Mucosa of gallbladder (tissue), 1 donor: ENCODE measurements at places on chromosomes 3 and 15. TPM values are rescaled to one million over a fixed set of nuclear protein-coding genes. Genes with fewer than 3 reads are reported as not detected.

GRCh38 chr15:63759752-63760151 lies 74.0 kb downstream of the HERC1 start:
- DNase-seq, result no peak

DNA sequence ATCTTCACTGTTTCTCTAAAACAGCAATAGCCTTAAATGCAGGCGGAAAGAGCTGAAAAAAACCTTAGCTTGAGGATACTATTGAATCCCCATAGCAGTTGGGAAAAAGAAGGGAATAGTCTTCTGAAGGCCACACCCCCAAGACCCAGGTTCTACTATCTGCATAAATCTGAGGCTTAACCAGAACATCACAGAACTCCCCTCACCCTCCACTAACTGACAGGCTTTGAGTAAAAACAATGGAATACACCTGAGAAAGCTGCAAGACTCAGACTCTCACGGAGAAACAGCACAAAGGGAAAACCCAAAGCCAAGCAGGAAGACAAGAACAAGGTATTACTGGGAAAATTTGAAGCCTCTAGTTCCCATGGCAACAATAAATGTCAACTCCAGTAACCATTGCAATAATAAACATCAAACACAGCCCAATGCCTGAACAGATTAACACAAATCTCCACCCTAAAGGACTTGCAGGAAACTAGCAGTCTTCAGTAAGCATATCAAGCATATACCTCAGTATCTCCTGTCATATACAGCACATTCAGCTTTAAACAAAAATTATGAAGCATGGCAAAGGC lies 56.4 kb downstream of the TMCC1 start:
- DNase-seq, result no peak

DNA sequence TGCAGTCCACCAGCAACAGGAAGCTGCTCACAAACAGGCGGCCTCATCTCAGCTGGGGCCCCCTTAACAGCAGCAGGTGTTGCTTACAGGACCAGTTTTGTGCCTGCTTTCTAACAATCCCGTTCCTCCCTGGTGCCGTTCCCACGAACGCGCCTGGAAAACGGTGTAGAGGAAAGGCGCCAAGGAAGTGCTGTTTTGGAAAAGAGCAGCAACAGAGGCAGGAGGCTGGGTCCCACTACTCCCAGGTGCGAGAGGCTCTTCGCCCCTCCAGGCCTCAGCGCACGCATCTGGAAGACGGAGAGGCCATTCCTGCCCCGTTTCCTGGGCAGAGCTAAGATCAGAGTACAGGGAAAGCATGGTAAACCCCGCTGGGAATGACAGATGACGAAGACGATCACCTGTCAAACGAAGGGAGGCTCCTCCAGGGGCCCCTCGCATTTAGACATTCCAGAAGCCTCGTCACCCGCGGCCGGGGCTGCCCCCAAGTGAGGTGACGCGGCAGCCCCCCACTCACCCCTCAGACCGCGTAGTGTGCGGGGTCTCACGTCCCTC lies 603 bp downstream of the SCAPER start:
- DNase-seq, result no peak

Gene RBPMS2
- 41.3 TPM for total RNA-seq

GRCh38 chr3:65484964-65485363 lies 553.8 kb downstream of the MAGI1 start:
- no peak for DNase-seq

Gene NUSAP1
- 9.1 TPM for total RNA-seq

GRCh38 chr15:101427606-101428487 lies 61.7 kb downstream of the PCSK6 start:
- DNase-seq, result no peak

DNA sequence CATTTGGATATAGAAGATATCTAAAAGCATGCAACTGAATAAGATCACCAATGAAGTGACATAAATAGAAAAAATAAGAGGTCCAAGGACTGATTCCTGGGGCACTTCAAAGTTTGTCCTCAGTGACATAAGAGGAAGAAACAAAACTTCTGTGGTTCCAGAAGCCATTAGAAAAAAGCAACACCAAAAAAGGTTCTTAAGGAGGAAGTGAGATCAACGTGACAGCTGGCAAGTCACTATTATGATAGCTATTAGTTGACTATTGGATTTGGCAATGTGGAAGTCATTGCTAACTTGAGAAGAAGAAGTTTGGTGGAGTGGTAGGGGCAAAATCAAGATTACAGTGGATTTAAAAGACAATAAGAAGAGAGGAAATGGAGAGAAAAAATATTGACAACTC lies 1098.3 kb downstream of the NAALADL2 start:
- DNase-seq, result no peak

DNA sequence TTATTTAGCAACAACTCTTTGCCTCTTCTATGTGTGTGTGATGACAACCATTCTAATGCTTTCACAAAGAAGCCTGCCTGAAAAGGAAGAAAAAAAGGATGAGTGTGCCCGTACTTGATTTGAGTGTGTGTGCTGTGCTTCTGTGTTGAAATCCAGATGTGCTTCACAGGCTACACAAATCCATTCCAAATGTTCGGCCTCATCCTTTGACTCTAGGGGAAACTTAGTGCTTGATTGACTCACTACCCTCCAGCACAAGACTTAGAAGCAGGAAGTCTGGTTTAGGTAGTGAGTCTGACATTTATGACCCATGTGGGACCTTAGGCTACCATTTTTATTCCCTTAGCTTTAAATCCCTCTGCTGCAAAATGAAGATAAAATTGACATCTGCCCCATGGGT lies 108.8 kb upstream of the PLAAT1 start:
- DNase-seq, result no peak

Gene FOXB1
- not detected for total RNA-seq

DNA sequence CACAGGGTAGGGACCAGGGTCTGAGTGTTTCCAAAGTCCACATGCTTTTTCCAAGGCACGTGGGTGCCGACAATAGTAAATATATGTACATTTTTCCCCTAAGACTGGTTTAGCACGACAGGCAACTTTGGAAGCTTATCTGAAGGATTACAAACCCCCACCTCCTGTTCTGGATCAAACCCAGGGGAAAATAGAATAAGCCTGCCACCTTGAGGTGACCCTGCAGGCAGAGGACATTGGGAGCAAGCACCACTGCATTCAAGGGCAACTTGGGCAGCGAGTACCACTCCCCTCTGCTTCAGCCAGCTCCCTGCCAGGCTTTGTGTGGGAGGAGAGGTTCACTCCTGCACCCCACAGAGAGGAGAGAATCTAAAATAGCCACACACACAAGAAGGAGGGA lies 44.8 kb downstream of the KBTBD12 start:
- peak; percentile 44 for DNase-seq

GRCh38 chr3:158312560-158313141 lies 202.8 kb downstream of the RSRC1 start:
- no peak for DNase-seq

Gene EDC3
- 35.9 TPM for total RNA-seq

Gene MTHFS
- 45.8 TPM for total RNA-seq

DNA sequence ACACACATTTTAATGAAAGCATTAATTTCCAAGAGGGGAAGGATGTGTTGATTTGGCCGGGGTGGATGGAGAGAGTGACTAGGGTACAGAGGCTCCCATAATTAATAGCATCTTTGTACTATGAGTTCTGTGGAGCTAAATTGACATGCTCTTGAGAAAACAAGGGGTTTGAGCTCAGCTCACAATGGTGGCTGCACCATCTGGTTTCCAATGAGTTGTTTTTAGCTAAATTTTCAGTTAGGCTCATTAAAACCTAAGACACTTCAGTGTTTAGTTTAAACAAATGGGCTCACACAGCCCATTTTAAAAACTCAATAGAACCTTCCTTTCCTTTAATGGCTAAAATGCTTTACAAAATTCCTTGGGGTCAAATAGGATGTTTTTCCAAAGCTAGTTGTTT lies 199.7 kb downstream of the TNIK start:
- DNase-seq, result no peak

Gene IL5RA
- total RNA-seq, result 0.60 TPM

GRCh38 chr3:106305127-106305526 lies 436.3 kb upstream of the CBLB start:
- no peak for DNase-seq

DNA sequence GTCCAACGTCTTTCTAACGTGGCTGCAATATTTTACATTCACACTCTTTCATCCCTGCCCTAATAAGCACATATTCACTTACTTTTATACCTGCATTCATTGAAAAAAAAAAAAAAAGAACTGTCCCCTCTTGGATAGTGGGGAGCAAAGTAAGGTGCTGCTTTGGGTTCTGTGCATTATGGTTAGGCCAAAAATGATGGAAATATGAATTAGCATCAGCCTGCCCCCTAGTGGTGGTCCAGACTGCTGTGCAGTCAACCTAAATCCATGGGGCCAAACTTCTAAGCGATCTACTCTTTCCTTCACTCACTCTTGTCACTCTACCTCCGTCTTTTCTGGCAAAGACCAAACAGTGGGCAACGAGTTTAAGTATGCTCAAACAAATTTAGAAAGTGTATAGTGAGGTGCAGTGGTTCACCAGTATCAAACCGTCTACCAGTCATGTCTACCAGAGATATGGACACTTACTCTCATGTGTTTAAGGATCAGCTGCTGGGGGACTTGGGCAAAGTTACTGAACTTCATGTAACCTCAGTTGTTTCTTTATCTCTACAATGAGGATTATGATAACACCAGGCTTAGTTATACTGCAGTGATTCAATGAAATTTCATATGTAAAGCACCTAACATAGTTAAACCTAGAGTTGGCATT lies 61.5 kb upstream of the GRM7 start:
- DNase-seq, result peak; percentile 17

- no peak for DNase-seq
Observed at GRCh38 chr3:174159604-174160003, 699.5 kb upstream of the NAALADL2 start.

Gene GP9
- not detected for total RNA-seq

- DNase-seq, result no peak
Observed at GRCh38 chr3:80439490-80439889, 671.7 kb upstream of the ROBO1 start.

GRCh38 chr3:149179220-149179619 lies 42.4 kb downstream of the CP start:
- DNase-seq, result no peak

GRCh38 chr15:99995543-99995942 lies 262.3 kb upstream of the LYSMD4 start:
- DNase-seq, result no peak

Gene MESP2
- 0.75 TPM for total RNA-seq

GRCh38 chr15:58764468-58764867 lies 6.6 kb upstream of the MINDY2 start:
- no peak for DNase-seq

GRCh38 chr3:128343287-128344051 lies 123.2 kb downstream of the DNAJB8 start:
- DNase-seq, result no peak

DNA sequence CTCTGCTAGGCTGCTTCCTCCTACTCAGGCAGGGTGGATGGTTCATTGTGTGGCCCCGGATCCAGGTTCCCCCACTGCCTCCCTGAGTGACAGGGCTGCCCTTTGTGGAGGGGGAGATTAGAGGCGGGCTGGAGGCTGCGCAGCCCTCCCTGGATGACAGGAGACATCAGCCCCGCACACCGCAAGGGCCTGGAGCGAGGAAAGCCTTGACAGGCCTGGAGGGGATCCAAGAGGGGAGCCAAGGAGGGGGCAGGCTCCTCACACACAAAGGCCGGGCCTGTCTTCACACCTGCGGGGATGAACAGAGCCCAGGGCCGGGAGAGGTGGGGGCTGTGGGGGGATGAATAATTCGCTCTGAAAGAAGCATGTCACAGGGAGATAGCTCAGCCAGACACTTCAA lies 72.9 kb downstream of the RPN1 start:
- DNase-seq, result no peak

Gene TIMP4
- 3.7 TPM for total RNA-seq

GRCh38 chr15:58537033-58537432 lies 105.2 kb downstream of the LIPC start:
- no peak for DNase-seq

GRCh38 chr15:84898761-84899160 lies 14.3 kb downstream of the SLC28A1 start:
- no peak for DNase-seq

GRCh38 chr15:23566651-23567050 lies 1.2 kb downstream of the MKRN3 start:
- DNase-seq, result no peak

Gene CPEB1
- total RNA-seq, result 4.8 TPM

DNA sequence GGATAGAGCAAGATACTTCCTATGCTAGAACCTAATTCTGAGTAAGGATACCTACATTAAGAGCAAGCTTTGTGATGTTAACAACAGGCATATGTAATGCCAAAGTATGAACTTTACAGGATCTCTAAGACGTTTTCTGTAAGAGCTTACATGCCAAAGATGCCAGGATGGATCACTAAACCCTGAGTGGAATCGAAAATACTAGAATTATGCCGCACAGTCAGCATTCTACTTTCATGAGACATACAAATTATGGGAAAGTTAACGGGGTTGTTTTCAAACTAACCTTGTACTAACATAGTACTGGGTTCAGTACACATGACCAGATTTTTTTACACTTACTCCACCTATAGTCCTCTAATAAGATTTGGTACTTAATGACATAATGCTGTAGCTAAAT lies 55.1 kb downstream of the AAGAB start:
- no peak for DNase-seq

DNA sequence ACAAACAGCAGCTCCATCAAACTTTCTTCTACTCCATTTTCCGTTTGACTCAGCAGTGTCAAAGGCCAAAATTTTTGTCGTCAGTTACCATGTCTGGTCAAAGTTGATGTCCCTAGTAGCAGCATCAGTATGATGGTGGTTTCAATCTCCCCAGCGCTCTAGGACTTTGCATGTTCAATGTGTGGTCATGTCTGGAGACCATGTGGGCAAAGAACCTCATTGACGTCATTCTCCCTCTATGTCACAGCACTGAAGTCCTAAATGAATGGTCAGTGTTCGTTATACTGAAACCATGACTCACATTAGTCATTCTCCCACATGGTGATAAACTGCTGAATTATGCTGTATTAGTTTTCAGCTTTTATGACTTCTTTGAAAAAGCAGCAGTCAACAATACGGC lies 23.2 kb downstream of the SHC4 start:
- DNase-seq, result no peak

DNA sequence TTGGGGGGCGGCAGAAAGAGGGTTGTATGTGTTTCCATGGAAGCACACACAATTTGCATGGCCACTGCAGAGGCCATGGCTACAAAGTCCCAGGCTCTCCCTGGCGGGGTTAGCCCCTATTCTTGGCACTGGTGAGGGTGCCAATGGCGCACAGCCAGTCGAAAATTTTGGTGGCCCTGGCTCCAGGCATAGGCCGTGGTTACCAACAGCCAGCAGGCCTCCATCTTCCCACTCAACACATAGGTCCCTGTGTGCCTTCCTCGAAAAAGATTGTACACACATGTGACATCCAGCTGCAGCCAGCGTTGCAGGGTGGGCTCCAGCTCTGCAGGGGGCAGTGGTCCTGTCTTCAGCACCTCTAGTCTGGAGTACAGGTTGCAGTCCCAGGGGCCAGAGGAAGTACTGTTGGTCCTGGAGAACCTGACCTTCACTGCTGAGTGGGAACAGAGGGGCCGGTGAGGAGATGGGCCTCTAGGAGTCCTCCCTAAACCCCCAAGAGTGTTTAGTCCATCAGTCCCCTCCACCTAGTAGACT lies 7.1 kb downstream of the P4HTM start:
- no peak for DNase-seq

Gene ECE2
- total RNA-seq, result 0.14 TPM
